ENCODE measurements at places on chromosomes 12 and 14.

DNA sequence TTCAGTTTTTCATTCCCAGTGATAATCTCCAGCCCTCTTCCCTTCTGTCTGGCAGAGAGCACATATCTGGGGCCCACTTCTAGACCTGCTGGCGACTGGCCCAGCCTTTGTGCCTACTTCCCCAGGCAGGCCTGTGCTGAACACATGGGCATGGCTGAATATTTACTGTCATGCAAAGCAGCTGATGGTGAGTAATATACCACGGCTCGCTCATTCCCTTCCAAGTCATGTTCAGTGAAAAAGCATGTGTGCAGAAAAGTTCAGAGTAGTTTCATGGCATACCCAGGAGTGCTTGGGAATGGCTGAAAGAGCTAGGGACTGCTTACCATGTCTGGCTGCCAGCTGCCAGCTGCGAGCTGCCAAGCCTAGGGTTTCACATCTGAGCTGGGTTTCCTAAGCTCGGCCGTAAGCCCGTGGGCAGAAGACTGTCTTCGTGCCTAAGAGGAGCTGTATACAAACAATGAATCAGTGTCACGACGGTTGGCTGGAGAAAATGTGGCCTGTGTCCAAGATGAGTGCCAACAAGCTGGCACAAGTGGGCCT is 179.9 kb upstream of the PELI2 start:
- DNase-seq = no peak

GRCh38 chr12:64088431-64089349 is 133.4 kb downstream of the KICS2 start:
- DNase-seq = no peak

GRCh38 chr14:71444030-71444822 is 488.0 kb upstream of the RGS6 start:
- DNase-seq = no peak

DNA sequence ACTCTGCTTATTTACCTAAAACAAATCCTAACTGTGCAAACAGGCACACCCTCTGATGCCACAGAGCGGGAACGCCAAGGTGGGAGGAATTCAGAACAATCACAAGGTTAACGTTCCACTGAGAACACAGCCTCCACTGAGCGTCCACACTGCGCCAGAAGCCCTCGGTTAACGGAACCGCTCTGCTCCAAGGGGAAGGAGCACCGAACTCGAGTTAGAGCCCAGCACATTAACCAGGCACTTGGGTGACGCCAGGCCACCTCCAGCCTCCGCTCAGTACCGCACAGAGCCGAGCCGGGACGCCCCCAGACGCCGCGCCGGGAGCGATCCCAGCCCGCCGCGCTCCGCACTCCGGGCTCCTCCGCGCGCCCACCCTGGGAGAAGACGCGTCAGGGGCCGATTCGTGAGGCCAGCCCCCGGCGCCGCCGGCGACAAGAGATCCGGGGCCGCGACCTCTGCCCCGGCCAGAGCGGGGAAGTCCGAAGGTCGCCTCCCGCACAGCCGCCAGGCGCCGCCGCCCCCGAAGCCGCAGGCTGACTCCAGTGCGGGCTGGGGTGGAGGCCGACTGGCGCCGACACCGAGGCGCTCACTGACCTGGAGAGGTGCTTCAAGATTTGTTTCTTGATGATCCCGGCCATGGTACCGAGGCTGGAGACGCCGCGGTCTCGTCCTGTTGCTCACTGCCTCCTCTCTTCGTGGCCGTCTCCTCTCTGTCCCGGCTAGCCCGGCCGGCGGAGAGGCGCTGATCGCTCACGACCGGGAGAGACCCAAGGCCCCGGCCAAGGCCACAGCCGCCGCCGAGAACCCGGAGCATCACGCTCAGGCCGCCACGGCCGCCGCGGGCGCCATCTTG is 450 bp downstream of the BLTP3B start:
- DNase-seq = peak; percentile 41

DNA sequence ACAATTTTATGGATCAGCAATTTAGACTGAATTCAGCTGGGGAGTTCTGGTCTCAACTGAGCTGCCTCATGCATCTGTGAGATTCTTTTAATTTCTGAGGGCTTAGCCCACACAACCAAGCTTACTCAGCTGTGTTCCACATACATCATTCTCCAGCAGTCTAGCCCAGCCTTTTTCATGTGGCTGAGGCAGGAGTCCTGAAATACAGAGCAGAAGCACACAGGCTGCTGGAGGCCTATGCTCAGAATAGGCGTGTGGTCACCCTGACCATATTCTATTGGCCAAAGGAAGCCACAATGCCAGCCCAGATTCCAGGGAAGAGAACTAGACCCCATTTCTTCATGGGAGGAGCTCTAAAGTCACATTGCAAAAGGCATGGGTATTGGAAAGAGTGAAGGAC is 72.3 kb upstream of the DHRS4 start:
- DNase-seq = no peak

DNA sequence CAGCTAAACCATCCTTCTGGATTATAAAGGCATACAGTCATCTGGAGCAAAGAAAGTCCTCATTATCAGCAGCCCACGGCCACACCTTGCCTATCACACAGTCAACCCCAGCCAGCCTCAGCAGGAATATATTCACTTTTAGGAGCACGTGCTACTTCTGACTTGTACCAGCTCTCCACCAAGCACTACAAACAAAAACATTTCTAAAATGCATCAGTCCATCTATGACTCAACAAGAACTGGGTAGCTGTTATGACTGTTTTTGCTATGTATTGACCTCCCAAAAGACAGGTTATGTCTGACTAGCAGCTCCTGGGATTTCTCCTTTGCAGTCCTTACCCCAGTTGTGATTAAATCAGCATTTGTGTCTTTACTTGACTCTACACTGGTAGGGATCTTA is 31.2 kb downstream of the NUAK1 start:
- no peak for DNase-seq

DNA sequence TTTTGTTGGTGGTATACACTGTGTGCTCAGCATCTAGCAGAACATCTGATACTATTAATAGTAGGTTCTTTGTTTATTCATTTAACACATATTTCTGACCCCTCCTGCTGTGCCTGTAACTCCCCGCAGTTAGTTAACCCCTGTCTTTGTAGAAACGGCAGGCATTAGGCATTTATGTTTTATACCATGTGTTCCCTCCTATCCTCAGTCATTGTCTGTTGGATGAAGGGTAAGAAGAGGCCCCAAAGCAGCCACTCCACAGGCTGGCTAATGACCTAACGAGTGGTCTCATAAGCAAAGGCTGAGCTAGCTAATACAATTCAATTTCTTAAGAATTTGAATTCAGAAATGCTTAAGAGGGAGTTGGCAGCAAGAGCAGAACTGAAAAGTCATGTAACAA is 170.8 kb downstream of the TMX1 start:
- no peak for DNase-seq

GRCh38 chr14:103707329-103708263 is 7.7 kb downstream of the XRCC3 start:
- DNase-seq = no peak

GRCh38 chr12:3277306-3277943 is 200.2 kb downstream of the TSPAN9 start:
- no peak for DNase-seq

DNA sequence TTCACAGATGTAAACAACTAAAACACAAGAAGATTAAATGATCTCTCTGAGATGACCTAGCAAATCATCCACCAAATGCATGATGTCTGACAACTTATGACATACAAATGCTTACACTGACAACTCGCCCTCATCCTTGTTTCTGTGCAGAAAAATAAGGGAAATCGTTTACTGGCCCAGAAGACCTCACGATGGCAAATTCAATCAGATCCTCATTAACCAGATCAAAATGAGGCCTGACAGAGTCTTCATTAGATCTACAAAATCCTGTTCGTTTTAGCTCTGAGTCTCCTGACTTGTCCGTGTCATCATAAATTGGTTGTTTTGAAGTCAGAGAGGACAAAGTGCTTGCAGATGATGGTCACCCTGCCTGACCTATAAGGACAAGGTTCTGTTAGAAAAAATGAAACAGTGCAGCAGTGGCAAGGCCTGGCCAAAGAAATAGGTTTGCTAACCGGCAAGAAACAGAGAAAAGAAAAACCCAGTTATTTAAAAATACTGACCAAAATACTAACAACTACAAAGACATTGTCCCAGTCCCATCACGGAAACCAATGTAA is 109.5 kb downstream of the BTG1 start:
- DNase-seq = no peak

DNA sequence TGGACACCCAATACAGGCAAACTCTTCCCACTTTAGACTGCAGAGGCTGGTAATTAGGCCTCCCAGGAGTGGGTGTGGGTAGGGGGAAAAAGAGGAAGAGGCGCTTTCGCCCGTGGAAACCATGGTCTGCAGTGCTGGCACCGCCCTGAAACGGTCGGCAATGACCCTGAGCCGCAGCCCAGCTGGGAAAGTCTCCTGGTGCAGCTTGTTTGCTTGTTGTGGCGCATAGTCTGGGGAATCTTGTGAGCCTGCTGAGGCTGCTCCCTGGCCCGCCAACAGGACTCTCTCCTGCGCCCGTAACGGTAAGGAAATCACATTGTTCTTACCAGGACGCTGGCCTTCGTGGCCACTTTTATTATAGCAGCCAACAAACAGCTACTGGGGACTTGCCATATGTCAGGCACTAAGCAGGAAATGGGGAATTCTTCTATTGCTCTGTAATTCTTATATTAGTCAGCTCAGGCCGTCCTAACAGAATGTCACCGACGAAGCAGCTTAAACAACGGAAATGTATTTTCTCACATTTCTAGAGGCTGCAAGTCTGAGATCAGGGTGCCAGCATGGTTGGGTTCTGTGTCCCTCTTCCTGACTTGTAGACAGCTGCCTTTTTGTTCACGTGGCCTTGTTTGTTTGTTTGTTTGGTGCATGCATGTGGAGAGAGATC is 52.5 kb upstream of the RIN3 start:
- no peak for DNase-seq

DNA sequence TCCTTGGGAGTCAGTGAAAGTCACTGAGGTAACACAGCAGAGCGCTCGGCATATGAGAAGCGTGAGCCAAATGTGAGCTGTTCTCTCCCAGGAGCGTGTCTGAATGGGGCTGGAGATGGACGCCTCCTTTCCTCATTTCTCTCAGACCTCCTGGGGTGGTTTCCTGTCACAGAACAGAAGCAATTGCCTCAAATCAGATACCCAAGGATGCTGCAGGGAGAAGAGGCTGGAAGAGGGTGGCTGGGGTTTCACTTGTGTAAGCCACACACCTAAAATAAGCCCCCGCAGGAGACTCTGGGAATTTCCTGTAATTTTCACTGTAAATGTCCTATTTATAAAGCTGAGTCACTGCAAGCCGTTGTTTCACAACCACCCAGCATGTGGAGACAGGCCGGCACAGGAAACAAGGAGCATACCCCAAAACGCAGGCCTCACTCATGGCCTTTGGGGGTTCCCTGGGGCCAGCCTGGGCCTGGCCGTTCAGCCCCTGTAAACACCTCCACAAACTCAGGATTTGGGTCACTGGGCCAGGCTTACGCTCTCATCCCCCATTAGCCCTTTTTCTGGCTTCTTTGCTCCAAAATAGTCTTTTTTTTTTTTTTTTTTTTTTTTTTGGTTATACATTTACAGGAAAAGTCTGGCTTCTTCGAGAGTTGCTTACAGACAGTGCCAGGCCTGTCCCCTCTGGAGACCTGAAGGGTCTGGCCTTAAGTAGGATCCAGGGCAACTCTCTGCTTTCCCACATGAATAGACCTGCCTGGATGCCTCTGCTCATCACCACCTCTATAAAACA is 55.3 kb downstream of the VCPKMT start:
- peak; percentile 38 for DNase-seq

DNA sequence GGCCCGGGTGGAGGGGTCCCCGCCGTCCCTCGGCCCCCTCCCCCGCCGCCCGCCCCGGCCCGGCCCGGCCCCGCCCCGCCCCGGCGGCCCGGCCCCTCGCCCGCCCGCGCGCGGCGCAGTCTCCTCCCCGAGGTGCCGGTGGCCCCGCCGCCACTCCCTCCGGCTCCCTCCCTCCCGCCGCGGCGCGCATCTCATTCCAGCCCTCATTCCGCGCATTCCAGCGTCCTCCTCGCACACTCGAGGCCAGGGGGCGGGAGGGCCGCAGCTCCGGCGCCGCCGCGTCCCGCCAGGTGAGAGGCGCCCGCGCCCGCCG is at the start of gene TEAD4:
Gene TEAD4 (plus strand): TSS at position 206 of the 313 bp plus-strand sequence.
- DNase-seq = no peak

GRCh38 chr14:56715938-56716337 is 94.3 kb downstream of the OTX2 start:
- no peak for DNase-seq

DNA sequence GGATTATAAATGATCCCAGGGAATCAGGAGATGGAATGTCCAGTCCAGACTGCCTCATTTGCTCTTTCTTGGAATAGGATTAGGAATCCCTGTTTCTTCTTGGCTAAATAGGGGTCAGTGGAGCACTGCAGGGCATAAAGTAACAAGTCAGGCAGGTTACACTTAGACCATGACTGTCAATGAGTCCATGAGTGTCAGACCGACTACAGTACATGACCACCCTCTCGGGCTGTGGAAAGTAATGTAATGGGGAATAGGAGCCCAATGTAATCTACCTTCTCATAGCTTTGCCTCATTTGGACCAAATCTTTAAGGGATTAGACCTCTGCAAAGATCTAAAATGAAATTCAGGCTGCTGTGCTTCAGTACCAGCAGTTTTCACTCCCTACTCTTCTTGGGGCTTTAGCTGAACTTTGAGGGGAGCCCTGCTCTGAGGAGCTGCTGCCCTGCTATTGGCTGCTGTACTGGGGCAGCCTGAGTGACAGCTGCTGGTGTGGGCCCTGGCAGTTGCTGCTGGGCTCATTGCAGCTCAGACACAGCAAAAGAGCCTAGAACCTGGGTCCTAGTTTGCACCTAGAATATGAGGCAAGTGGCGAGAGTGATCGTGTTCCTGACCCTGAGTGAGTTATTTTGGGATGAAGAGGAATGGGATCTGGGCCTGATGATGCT is 62.2 kb upstream of the OR4E1 start:
- no peak for DNase-seq

GRCh38 chr12:64587447-64587846 is 22.8 kb upstream of the RASSF3 start:
- DNase-seq = no peak

DNA sequence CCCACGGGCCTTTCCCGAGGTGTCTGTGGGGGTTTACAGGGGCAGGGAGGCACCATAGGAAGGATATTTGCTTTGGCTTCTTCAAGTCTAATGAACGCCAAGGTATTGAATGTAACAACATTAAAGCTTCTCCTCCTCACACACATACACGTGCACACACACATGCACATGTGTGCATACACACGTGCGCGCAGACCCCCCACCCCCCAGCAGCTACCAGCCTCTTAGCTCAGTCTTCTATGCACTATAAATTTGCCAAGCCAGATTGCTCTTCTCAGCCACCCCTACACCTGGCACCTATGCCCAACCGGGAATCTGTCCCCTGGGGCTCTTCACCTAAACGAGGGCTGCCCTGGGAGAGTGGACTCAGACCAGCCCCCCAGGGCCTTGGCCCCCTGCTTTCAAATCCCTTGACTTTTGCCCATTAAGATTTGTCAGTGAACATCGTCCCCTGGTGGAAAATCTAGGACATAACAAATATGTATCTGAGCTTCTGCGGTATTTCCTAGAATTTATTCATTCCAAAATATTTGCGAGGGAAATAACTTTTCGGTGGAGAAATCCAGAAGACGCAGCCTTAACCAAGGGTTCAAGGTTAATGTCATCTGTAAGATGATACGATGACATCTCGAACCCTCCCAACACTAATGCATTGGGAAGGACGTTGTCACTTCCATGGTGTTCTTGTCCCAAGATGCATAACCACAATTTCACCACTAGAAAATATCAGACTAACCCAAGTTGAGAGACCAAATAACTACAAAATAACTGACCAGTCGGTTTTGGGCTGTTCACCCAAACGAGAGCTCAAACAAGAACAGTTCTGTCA is 330.4 kb downstream of the MED13L start:
- DNase-seq = no peak

Data from stimulated activated naive CD4-positive, alpha-beta T cell treated with Interleukin-2 at 50 U/mL for 16 hours (primary cell).